Cortex of kidney (tissue), 1 donor: ENCODE measurements at places on chromosomes 16 and 17.

GRCh38 chr16:2779151-2779920, 2.3 kb upstream of the ELOB start:
- DNase-seq = no peak

- no peak for DNase-seq
These were observed 39.0 kb upstream of the AKAP1 start for GRCh38 chr17:57045868-57046704.

- DNase-seq = no peak
These were observed 32.1 kb downstream of the NKD1 start for GRCh38 chr16:50580180-50580798.

DNA sequence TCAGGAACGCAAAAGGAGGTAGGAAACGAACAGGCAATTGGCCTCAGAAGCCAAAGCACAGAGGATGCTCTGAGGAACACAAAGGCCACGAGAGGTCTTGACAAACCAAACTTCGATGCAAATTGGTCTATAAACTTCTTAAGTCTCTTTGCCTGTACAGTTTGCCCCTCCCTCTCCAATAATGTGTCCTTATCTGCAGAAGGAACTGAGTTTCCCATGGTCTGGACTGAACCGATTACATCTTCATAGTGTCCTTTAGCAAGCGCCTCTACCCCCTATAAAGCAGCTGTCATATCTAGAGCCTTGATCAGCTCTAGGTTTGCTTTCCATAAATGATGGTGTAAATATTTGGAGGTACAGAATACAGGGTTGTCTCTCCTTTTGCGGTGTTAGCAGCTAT, 3.1 kb upstream of the CDRT4 start:
- no peak for DNase-seq

DNA sequence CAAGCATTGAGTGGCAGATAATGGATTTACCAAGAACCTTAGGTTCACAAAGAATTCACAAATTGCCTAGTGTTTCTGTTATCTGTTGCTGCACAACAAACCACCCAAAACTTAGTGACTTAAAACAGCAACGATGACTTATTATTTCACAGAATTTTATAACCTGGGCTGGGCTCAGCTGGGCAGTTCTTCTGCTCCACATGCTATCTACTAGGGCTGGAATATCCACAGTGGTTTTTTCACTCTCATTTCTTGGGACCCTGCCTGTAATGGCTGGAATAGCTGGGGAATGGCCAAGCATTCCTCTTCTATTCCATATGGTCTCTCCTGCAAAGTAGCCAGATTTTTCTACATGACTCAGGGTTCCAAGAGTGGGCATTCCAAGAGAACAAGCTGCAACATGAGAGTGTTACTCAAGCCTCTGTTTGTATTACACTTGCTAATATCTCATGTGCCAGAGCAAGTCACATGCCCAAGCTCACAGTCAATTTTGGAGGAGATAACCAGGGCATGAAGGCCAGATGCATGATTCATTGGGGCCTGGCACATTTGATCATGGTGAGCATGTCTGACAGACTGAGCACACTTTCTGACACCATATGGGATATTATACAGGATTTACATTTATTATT, 4.9 kb upstream of the PSMD7 start:
- no peak for DNase-seq

DNA sequence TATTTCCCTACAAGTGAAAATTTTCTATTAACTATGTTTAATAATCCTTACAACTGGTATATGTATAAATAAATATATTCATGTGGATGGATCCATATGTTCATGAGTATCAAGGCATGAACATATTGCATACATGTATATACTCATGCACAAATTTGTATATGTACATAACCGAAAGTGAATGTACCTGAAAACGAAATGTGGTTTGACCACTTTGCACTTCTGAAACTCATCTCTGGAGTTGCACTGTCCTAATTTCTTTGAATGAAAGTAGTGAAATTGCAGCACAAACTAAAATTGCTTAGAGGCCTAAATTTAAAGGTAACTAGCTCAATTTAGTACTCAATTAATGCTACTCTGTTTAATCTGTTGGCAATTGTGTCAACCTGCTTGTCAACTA, 27.4 kb upstream of the GNAO1 start:
- DNase-seq = no peak

GRCh38 chr16:67438098-67438791, 7.3 kb downstream of the HSD11B2 start:
- no peak for DNase-seq

GRCh38 chr16:55487048-55487803, 8.2 kb downstream of the MMP2 start:
- no peak for DNase-seq

DNA sequence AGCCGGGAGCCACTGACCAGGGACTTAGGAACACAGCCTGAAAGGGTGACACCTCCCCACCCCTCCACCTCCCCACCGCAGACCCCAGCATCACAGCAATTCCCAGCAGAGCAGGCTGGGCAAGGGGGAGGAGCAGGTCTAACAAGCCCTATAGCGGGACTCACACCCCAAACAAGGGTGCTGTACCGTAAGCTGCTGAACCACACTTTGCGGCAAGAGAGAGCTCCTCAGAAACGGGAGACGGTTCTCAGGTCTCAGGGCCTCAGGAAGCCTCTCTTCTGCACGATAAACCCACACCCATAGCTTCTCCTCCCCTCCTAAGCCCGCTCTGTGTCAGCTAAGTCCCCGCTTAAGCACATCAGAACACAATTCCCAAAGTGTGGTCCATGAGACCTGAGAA, 11.7 kb upstream of the COTL1 start:
- no peak for DNase-seq

DNA sequence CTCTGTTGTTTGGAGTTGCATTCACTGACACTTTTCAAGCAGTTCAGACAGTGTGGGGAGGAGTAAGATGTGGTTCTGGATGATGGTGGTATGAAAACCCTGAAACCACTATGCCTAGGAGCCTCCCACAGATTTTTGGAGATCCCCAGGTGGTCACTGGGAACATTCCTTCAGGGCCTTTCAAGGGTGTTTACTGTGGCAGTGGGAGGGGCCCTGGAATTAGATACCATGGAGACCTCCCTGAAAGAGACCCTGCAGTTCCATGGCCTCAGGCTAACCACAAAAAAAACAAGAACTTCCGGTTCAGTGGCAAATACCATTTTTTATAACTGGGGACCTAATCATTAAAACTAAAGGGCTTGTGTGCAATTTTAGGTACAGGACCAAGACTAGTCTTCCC, 79.9 kb downstream of the TMEM100 start:
- DNase-seq = no peak
